ENCODE measurements at places on chromosomes 2 and 18.

DNA sequence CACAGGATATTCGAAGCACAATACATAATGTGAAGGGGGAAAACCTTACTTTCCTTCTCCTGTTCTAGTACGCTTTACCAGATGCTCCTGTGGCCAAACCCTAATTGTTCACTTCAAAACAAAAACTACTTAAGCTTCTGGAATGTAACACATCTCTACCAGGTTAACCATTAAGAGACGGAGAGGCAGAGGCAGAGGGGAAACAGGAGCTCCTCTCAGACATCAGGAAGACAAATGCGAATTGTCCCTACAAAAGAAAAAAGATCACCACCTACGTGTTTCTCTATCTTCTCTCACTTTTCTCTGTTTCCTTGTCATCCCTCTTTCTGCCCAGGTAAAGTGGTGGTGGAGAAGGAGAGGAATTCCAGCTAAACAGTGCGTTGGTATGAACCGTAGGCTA, 266.8 kb downstream of the NRXN1 start:
- DNase-seq: no peak

DNA sequence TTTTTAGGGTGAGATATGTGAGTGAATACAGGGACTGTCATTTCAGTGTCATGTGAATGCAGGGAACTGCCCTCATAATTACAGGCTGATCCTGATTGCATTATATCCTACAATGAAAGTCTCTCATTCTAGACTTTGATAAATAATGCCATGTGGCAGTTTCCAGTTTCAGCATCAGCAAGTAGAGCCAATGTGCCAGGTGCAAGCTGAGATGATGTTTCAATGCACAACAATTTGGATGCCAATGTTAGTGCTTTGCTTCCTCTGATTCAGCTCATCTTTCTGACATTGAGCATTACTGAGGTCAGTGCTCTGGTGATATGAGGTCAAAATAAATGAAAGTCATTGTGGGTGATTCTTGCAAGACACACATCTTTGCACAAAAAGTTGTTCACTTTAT, 63.7 kb upstream of the TFPI start:
- no peak for DNase-seq

DNA sequence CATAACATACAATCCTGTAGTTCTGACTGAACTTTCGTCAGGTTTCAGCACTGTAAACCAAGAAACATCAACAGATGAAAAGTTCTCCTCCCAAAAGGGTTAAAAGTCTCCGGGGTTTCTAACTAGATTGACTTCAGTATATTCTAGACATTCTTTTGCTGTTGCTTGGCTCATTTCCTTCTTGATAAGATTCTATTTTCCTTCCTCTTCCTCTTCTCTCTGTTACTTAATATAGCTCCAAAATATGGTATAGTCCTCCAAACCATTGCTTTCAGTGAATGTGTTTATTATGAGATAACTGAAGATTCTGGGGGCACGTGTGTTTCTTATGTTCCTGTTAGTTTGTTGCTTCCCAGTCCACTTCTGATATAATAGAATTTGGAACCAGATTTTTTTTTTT, 46.4 kb upstream of the MAP4K3 start:
- DNase-seq: no peak

GRCh38 chr2:96856776-96857666, 795 bp downstream of the ANKRD39 start:
- DNase-seq: peak; percentile 25

DNA sequence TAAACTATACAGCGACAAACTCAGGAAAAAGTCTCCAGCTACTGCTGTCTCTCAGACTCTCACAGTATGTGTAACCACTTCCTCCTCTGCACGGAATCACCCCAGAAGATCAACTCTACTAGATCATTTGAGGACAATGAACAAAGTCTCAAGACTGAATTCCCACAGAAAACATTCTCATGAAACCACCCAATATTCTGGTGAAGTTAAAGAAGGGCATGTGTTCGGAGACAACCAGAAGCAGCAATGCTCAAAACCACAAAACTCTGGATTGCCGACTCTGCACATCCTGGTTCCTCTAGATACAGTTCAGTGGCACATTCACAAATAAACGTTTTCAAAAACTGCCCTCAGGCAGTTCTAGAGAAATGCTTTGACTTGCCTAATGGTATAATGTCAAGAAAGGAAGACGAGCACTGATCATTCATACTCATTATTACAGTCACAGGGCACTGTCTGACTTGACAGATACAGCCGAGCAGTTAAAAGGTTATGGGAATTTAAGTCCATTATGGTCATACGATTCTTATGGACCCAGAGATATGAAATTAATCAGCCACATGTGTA, 91.9 kb upstream of the STK17B start:
- peak; percentile 27 for DNase-seq

DNA sequence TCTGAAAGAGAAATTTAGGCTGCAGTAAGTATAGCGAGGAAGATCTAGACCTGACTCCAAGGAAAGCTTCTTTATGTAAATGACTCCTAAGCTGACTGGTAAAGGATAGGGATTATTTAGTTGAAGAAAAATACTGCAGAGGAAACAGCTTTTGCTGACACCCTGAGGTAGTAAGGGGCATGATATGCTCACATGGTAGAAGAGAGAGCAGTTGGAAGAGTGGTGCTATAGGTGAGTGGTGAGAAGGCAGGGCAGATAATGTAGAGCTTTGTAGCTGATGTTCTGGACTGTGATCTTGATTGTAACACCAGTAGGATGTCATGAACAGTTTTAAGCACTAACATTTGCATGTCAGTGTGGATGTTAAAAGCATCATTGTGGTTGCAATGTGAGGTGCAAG, 639.1 kb upstream of the SLC39A10 start:
- DNase-seq: no peak

DNA sequence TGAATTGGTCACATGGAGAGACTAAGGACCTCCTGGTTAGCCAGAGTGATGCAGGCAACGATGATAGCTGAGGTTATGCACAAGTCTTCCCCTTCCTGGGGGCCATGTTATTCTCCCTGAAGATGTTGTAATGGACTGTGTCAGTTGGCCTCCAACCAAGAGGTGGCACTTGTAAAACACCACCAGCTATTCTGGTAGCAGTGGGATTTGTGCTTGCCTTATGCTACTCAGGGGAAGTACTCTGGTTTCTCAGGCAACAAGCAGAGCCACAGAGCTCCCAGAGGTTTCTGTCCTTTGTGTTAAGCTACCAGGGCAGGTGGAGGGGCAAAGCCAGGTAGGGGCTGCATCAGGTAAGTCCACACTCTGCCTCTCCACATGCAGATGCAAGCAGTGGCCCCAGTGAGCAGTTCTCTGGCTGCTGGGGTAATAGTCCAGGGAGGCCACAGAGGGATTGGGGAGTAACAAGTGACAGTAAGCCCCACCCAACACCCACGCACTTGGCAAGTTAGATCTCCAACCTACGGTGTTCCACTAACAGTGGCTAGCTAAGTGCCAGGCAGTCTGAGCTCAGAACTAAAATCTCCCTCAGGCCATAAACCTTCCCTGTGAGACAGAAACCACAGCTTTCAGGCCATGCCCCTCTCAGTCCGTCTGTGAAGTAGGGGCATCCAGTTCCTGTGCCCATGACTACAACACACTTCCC, 99.7 kb downstream of the RND3 start:
- no peak for DNase-seq

GRCh38 chr2:98948956-98949739, 13.1 kb upstream of the CRACDL start:
- DNase-seq: no peak

GRCh38 chr2:23656597-23656973, 270.3 kb downstream of the ATAD2B start:
- DNase-seq: no peak

DNA sequence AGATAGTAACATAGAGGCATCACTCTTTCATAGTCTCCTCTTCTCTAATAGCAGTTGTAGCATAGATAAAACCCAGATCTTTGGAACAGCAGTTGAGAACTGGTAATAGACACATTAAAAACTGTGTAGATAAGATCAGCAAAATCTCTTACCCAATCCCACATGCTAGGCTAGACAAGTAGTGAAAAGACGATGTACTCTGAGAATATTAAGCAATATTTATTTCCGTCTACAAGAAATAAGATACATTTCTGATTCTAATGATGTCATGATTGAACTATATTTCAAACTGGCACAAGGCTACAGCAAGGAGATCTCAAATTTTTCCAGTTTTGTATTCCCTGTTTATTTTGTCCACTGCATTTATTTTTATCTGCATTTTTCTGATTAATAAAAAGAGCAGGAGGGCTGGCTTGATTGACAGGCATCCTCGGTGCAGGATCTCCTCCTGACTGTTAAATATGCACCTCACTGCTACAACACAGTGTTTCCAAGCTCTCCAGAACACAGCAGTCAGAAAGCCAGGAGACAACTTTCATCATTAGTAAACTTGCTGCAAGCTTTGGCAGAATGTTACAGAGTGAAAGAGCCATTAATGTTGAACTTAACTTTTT, 73.3 kb upstream of the ATIC start:
- DNase-seq: no peak

DNA sequence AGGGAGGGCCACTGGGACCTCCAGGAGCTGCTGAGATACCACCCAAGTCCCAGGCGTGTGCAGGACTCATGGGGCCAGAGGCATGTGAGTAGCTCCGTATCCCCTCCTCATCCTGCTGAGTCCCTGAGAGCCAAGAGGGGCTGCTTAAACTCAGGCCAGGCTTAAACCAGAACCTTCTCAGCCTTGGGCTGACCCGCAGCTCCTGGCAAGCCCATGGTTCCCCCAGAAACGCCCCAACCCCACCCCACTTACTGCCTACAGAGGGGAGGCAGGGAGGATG, 2.5 kb upstream of the NMUR1 start:
- no peak for DNase-seq

GRCh38 chr2:119586085-119586484, 41.8 kb downstream of the CFAP221 start:
- DNase-seq: no peak

DNA sequence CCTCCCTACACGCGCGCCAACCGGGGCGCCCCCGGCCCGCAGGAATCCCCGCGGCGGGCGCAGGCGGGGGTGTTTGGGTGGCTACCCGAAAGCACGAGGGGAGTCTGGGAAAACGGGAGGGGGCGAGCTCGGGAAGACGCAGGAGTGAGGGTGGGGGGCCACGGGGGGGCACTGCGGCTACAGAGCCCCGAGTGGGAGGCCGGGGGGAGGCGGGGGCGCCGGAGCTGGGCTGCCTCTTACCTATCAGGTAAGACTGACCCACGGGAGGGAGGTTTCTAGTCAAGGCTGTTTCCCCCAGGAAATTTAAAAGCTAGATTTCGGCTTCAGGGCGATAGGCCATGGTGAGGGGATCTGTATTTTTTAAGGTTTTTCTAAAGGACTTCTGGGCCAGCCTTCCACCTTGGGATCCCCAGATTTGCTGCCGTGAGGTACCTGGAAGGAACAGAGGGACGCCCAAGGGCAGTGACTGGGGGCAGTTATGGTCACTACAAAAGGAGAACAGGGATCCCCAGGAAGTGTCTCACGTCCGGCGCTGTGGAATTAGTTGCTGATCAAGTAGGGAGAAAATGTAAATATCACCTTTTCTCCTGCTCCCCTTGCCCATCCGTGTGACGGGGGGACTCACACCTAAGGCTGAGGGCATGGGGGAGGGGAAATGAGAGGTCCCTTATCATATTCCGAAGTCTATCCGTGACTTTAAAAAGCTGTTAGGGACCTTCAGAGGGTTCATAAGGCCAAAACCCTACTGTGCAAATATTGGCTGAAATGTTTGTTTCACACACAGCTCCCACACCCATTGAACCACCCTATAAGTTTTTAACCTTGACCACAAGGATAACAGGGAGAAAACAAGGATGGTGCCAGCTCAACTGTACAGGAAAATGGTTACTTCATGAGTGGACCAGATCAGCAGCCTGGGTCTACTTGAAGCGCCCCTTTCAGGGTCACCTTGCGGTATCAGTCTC, 638 bp upstream of the IRS1 start:
- DNase-seq: no peak

DNA sequence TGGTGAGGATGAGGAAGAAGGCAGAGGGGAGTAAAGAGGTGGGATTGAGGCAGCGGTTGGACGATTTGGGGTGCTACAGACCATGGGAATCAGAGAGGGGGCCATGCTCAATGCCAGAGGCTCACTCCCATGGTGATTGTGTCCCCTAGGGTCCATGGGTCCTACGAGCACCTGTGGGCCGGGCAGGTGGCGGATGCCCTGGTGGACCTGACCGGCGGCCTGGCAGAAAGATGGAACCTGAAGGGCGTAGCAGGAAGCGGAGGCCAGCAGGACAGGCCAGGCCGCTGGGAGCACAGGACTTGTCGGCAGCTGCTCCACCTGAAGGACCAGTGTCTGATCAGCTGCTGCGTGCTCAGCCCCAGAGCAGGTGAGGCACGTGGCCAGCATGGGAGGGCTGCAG, 5.2 kb downstream of the CAPN10 start:
- no peak for DNase-seq

DNA sequence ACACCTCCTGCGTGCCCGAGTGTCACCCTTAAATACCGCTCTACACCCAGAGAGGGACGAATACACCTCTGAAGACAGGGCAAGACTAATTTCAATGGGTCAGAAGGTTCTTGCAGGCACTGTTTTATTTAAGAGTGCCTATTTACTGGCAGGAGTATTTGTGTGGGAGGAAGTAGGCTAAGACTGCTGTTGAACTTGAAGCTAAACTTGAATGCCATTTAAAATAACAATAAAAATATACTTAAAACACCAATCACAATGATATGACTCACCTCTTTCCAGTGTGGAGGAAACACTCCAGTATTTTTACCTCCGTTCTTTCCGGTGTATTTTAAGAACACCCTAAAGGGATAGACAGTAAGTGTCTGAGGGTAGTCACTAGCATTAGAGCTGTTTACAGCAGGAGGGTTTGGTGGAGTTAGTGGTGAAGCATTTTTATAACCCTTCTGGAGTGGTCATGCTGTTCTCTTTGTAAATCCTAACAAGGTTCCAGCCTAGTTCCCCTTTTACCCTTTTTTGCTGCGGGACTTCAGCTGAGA, 9.6 kb upstream of the HOXD1 start:
- DNase-seq: no peak

GRCh38 chr2:233456934-233457333, 102.6 kb downstream of the DGKD start:
- no peak for DNase-seq

DNA sequence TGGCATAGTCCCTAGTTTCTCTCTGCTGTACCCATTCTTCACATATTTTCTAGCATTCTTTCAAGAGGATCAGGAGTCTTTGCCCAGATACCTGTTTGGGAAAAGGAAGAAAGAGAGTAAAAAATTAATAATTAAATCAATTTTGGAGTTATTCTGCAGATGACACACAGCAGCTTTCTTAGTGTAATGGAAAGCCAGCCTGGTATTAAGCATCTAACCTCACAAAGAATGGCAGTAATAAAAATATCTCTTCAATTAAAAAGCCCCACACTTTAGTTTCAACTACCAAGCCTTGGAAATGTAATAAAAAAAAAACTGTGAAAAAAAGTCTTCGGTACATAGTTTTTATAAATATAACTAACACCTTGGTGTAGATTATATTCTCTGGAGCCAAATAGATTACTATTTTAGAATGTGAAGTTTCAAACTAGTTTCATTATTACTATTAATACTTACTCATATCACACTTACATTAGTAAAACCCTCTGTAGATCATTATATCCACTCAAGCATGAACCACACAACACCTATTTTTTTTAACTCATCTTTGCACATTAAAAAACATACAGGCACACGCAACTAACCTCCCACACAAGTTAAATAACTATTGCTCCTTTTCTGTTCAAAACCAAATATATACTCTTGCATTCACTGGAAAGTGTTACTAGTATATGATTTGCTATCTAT, 90.9 kb downstream of the GPD2 start:
- no peak for DNase-seq

- DNase-seq: no peak
These were observed 29.3 kb upstream of the MMADHC start for GRCh38 chr2:149616681-149617456.

- DNase-seq: no peak
These were observed 469.3 kb downstream of the METTL4 start for GRCh38 chr18:2102022-2102421.

All from activated effector memory CD4-positive, alpha-beta T cell treated with Interleukin-2 at 50 U/mL for 16 hours (primary cell).